ENCODE measurements at places on chromosomes 12 and 14. TPM values are rescaled to one million over a fixed set of nuclear protein-coding genes. Genes with fewer than 3 reads are reported as not detected.

DNA sequence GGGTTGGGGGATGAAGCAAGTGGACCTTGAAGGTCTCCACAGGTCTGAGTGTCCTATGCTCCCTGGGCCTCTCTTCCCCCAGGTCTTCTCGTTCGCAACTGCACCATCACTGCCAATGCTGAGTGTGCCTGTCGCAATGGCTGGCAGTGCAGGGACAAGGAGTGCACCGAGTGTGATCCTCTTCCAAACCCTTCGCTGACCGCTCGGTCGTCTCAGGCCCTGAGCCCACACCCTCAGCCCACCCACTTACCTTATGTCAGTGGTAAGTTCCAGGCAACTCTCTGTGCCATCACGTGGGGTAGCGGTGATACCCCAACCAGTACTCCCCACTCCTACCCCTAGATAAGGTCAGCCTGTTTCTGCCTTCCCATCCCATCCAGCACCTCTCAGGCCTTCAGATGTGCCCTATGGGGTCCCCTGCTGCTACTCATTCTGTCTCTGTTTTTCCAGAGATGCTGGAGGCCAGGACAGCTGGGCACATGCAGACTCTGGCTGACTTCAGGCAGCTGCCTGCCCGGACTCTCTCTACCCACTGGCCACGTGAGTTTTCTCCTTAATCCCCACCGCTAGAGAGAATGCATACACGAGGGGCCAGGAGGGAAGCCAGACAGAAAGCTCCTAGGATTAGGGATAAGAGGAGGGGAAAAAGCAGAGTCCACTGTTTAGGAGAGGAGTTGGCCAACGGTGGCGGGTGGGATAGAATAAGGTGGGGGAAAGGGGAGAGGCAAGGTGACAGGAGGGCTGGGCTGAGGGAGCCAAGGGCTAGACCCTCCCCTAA is 1.6 kb upstream of the TAPBPL start:
- no peak for DNase-seq

- DNase-seq, result no peak
Measured at GRCh38 chr14:102711207-102711606, 66.0 kb upstream of the TRAF3 start.

Gene TRMT61A
- total RNA-seq, result 29.0 TPM

DNA sequence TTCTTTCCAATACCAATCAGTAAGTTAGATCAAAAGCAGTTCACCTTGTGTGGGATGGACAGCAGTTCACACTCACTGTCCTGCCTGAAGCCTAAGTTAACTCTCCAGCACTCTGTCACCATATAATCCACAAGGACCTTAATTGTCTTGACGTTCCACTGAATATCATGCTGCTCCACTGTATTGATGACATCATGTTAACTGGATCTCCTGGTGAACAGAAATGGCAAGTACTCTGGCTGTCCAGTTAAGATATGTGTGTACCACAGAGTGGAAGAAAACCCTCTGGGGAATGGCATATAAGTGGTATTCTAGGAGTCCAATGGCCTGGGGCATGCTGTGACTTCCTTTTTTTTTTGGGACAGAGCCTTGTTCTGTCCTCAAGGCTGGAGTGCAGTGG is 16.2 kb downstream of the CDKL1 start:
- no peak for DNase-seq

Gene KCNH3
- total RNA-seq, result 5.2 TPM

GRCh38 chr12:68612202-68612601 is 1.5 kb downstream of the RAP1B start:
- DNase-seq, result peak; percentile 34

GRCh38 chr12:106879612-106880011 is 76.1 kb upstream of the TMEM263 start:
- no peak for DNase-seq

Gene CHURC1
- 32.5 TPM for total RNA-seq

- DNase-seq, result no peak
Measured at GRCh38 chr14:35867280-35867629, 41.1 kb downstream of the BRMS1L start.

Gene TCL1B
- total RNA-seq, result not detected

Gene DRAM1
- 11.0 TPM for total RNA-seq

DNA sequence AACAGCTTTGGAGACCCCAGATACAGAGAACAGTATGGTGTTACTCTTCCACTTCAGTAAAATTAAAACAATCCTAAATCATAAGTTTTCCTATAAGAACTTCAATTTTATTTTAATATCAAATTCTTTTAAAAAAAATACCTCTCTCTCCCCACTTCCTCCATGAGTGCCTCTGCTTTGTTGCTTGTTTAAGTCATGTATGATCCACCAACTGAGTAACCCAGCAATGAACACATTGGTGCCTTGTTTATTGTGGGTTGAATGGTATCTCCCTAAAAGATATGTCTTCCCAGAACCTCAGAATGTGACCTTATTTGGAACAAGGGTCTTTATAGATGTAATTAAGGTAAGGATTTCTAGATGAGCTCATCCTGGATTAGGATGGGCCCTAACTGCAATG is 143.5 kb upstream of the EGLN3 start:
- no peak for DNase-seq

GRCh38 chr12:321606-322326 is 59.1 kb upstream of the SLC6A13 start:
- DNase-seq, result no peak

Gene RERG
- total RNA-seq, result not detected

- no peak for DNase-seq
Measured at GRCh38 chr14:43778570-43778936, 728.5 kb downstream of the FSCB start.

DNA sequence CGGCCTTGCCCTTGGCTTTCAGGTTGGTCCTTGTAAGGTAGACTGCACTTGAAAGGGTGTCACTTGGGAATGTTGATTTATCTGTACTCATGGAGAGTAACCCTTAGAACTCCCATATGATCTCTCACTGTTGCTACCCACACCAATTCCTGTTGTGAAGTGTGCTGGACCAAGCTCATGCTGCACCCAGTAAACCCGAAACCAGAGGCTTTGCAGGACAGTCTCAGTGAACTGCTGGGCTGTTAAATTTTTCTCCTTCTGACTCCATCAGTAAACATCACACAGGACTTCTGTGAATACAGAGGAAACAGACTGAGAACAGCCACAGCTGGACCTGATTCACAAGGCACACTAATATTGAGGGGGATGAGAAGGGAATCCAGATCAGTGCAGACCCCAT is 783.0 kb downstream of the TMEM121 start:
- no peak for DNase-seq

GRCh38 chr12:2297658-2298057 is 244.9 kb downstream of the CACNA1C start:
- DNase-seq, result no peak

GRCh38 chr14:26729851-26730250 is 132.0 kb upstream of the NOVA1 start:
- DNase-seq, result peak; percentile 14

GRCh38 chr12:69524331-69524630 is 54.1 kb downstream of the FRS2 start:
- no peak for DNase-seq

- DNase-seq, result no peak
Measured at GRCh38 chr14:104596451-104596918, 8.1 kb downstream of the TMEM179 start.

DNA sequence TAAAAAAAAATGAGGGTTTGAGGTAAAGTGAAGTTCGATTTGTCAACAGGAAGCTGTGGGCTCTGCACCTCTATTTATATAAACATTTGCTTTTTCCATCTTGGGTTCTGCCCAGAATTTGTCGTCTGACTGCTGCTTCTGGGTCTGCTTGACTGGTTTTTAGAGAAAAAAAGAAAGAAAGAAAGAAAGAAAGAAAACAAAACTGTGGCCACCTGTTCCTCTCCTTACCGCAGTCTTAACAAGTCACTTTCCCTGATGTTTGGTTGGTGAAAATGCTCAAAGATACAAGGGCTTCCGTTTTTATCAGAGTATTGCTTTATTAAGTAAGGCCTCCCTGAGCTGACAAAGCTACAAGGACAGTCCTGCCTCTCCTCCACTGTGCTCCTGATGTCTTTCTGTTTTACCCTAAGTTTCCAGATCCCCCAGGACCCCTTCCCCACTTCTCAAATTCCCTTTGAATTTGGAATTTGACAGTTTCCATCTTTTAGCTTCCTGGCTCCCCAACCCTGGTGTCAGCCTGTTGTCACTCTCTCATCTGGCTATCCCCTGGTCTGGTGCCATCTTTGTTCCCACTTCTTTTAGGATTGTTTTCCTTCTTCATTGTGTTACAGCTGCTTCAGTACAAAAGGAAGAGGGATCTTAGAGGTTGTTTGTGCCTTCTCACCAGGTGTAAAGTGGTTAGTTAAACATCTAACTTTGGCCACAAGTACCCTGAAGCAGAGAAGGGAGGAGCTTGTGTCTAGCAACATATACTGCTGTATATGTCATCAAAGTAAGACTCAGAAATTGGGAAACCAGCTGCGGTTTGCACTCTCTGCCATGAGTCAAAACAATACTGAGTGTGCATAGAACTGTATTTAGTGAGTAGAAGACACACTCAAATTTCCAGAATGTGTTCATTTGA is 18.0 kb downstream of the MFAP5 start:
- DNase-seq, result no peak
